ENCODE measurements at places on chromosomes 16 and 17.
A peak's percentile ranks its signal among the peaks of the same experiment; 100 is the strongest.

GRCh38 chr16:74034862-74035261 lies 261.8 kb upstream of the PSMD7 start:
- no peak for DNase-seq

DNA sequence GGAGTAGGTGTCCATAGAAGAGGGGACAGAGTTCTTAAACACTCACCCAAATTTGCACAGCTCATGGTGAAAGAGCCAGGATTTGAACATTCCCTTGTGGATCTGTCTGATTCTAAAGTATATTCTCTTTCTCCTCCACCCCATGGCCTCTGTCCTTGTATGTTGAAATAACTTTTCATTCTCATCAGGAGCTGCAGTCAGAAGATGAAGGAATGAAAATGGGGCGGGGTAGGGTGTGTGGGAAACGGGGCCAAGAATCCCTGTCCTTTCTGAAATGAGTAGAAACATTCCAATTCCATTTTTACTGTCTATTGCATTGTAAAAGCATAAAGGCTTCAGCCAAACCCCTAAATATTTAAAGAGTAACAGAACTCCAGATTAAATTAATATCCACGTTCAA lies 42.8 kb downstream of the NOG start:
- DNase-seq: no peak

- no peak for DNase-seq
Measured at GRCh38 chr17:68491381-68492231, 20.6 kb upstream of the PRKAR1A start.

DNA sequence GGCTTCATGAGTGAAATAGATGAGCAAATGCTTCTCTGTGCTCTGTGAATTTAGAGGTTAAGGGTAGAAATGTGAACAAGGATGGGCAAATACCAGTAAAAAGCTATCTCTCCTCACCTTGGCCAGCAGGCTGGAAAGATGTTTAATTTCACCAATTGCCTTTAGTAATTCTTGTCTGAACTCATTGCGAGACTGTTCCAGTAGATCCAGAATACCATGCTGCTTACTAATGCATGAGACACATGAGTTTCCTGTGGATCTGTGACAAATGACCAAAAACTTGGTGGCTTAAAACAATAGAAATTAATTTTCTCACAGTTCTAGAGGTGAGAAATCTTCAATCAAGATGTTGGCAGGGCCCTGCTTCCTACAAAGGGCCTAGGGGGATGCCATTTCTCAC lies 9.3 kb upstream of the ZNF624 start:
- DNase-seq: no peak

GRCh38 chr16:10556236-10556635 lies 24.2 kb downstream of the EMP2 start:
- no peak for DNase-seq

DNA sequence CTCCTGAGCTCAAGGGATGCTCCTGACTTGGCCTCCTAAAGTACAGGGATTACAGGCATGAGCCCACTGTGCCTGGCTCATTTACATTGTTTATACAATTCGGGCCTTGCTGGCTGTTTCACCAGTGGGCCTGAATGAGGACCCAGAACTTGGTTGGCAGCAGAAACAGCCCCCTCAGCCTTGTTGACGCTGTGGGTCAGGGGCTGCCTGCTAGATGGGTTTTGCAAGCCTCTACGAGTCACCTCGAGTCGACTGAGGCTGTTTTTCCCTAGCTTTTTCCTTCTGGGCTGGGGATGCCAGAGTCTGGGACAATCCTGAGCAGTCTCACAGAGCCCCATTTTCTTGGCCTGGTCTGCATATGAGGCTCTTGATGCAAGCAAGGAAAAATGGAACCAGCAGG lies 16.1 kb downstream of the PPL start:
- no peak for DNase-seq

GRCh38 chr17:7223375-7223774 lies 3.6 kb downstream of the ACADVL start:
- no peak for DNase-seq

GRCh38 chr16:46830417-46830901 lies 521 bp downstream of the C16orf87 start:
- peak; percentile 38 for DNase-seq

DNA sequence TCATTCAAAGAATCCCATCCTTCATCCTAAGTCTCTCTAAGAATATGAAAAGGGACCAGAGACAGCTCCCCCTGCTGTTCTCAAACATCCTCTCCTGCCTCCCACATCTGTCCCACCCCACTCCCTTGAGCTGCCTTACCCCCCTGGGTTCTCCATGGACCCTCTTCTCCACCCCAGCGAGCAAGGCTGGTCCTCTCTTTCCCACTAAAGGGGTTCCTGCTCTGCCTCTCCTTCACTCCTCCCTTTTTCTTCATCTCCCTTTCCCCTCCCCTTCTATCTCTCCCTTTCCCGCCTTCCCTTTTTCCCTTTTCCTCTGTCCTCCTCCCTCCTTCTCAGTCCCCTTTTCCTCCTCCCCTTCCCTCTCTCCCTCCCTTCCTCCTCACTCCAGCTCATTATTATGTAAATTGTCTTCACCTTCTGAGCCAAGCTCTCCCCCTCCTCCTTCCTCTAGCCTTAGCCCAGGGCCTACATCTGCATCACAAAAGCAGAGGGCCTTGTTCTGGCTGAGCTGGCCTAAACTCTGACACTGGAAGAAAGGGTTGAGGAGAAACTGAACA lies 90.0 kb downstream of the GNAO1 start:
- DNase-seq: no peak

DNA sequence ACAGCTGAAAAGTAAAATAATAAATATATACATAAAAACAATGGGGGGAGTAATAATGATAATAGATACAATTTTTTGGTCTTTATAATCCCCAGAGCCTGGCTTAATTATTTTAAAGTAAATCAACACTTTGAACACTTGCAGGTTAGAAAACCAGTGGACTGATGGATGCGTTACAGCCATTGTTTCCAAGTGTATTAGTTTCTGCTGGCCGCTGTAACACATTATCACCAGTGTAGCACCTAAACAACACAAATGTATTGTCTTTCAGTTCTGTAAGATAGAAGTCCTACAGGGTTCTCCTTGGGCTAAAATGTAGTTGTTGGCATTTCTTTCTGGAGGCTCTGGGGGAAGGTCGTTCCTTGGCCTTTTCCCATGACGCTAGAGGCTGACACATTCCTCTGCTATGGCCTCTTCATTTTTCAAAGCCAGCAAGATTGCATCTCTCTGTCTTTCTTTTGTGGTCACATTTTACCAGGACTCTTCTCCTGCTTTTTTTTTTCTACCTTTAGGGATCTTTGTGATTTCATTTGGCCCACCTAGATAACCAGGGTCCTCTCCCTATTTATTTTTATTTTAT lies 116.8 kb downstream of the WWOX start:
- no peak for DNase-seq

All from stimulated activated CD4-positive, alpha-beta T cell treated with anti-CD3 and anti-CD28 coated beads, Interleukin-2, amount 100 ng/mL, for 24 hours (primary cell).